Activated B cell treated with CpG ODN at 0.5 μM for 24 hours (primary cell): ENCODE measurements at places on chromosomes 3 and 15.

DNA sequence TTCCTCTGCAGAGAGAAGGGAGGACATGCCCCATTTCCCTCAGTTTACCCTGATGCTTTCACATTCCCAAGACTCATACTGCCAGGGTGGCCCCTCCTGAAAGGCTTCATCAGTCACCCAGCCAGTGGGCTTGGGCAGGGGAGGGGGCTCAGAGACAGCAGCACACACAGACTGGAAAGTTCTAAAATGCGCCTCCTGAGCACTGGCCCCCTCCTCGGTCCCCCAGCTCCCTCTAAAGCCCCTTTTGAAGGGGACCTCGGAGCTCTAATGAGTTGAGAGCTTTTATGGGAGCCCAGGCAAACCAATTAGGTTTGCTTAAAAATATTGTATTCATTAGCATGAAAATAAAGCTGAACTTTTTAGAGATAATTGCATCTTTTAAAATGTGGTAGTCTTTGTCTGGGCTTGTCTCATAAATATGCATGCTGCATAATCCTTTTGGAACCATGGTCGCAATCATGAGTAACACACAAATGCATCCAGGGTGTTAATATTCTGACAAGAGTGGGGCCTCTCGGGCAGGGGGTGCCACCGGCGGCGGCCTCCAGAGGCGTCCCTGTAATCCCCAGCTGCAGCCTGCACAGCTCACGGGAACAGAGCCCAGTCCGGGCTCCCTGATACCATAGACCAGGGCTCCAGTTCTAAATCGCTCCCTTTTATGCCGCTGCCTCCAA, 78.5 kb downstream of the RPLP1 start:
- no peaks in the 10 kb centered on the region for H3K36me3 ChIP-seq
- no peak for DNase-seq
- peaks cover 15% of the 10 kb centered on the region for H3K27me3 ChIP-seq
- no peak overlapping the region for H3K27ac ChIP-seq
- H3K4me1 ChIP-seq: no peaks in the 10 kb centered on the region

- H3K27ac ChIP-seq: no peak overlapping the region
- H3K27me3 ChIP-seq: no peaks in the 10 kb centered on the region
- H3K4me1 ChIP-seq: no peaks in the 10 kb centered on the region
- no peak overlapping the region for H3K4me3 ChIP-seq
- no peaks in the 10 kb centered on the region for H3K36me3 ChIP-seq
These were observed 249.0 kb downstream of the AGBL1 start for GRCh38 chr15:86328658-86329057.

GRCh38 chr15:38090223-38090622, 155.8 kb downstream of the TMCO5A start:
- H3K36me3 ChIP-seq: no peaks in the 10 kb centered on the region
- no peak overlapping the region for H3K27ac ChIP-seq

DNA sequence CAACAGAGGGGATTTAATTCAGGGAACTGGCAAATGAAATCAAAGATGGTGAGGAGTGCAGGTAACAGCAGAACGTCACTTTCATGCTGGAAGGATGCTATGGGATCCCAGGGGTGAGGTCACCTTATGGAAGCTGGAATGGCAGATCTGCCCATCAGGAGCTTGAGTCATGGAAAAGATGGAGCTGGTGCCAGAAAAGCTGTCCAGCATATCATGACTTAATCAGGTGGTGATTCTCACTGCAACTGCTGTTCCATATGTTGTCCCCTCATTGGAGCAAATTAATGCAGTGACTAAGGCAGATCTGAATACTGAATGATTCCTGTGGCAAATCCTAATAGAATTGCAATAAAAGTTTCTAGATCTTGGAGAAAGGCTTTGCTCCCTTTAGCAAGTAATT, 38.4 kb downstream of the HHLA2 start:
- H3K27ac ChIP-seq: no peak overlapping the region
- no peak for DNase-seq
- no peaks in the 10 kb centered on the region for H3K36me3 ChIP-seq
- peaks cover 14% of the 10 kb centered on the region for H3K4me1 ChIP-seq

- no peak overlapping the region for H3K4me3 ChIP-seq
- H3K4me1 ChIP-seq: peaks cover 7% of the 10 kb centered on the region
- H3K36me3 ChIP-seq: no peaks in the 10 kb centered on the region
- peaks cover 10% of the 10 kb centered on the region for H3K27me3 ChIP-seq
- no peak for DNase-seq
These were observed 9.2 kb downstream of the RYR3 start for GRCh38 chr15:33320017-33320416.

DNA sequence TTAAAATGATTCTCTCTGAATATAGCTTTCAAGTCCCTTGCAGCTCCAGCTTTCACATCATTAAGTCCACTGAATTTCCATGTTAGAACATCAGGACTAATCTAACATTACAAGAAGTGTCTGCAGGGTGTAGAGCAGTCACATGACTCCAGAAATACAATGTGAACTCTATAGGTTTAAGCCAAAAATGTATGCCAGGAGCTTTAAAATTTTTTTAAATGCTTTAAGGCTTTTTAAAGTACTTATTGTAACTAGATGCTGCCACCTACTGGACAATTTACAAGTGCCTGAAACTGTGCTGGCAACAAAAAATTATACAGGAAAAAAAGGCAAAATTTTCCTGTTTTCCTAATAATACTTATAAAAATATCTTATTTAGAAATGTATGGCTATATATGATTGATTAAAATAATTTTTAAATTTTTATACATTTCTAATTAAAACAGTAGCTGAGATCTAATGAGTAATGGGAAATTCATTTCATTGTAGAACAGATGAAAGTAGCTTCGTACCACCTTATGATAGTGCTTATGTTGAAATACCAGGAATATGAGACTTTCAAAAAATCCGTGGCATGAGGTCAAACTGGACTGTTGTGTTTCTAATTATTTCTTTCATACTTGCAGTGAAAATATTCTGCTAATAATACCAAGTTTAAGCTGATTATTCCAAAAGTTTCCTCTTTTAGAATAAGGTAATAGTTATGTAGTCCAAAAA, 25.7 kb downstream of the FSIP1 start:
- no peaks in the 10 kb centered on the region for H3K36me3 ChIP-seq
- DNase-seq: no peak
- H3K4me1 ChIP-seq: no peaks in the 10 kb centered on the region
- no peak overlapping the region for H3K27ac ChIP-seq
- no peak overlapping the region for H3K4me3 ChIP-seq
- H3K27me3 ChIP-seq: peaks cover 5% of the 10 kb centered on the region

DNA sequence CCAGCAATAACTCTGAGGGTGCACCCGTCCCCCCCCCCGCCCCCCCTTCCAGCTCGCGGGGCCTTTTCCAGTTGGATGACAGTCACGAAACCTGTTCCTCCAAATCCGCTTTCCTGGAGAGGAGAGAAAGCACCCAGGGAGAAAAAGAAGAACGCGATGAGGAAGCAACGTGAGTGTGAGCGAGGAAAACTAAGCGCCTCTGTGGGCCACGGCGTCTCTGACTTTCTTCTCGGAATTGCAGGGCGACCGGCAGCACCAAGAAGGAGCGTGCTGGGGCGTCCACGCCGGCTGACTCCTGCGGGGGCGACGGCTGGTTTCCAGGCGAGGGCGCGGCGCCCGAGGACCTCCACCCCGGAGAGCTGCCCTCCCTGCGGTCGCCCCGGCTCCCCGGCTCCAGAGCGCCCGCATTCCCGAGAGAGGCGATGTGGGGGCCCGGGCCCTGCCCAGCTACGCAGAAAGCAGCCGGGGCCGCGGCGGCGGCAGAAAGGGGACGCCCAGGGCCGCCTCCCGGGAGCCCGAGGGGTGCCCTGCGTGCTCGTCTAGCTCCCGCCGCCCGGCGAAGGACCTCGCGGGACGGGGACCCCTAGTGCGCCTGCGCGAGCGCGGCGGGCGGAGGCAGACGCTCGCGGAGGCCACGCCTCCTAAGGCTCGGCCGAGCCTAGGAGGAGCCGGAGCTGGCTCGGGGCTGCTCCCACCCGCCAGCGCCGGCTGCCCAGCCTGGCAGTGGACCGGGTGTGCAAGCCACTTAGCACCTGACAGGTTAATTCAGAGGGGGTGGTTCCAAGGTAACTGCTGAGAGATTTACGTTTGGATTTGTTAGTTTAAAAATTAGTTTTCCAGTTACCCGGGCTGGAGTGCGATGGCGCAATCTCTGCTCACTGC, 15.3 kb upstream of the ADIPOQ start:
- peak; percentile 85 for DNase-seq
- peaks cover 47% of the 10 kb centered on the region for H3K27me3 ChIP-seq
- peaks cover 22% of the 10 kb centered on the region for H3K4me1 ChIP-seq
- no peak overlapping the region for H3K27ac ChIP-seq
- no peaks in the 10 kb centered on the region for H3K36me3 ChIP-seq
- H3K4me3 ChIP-seq: peak overlapping the region; percentile 71

DNA sequence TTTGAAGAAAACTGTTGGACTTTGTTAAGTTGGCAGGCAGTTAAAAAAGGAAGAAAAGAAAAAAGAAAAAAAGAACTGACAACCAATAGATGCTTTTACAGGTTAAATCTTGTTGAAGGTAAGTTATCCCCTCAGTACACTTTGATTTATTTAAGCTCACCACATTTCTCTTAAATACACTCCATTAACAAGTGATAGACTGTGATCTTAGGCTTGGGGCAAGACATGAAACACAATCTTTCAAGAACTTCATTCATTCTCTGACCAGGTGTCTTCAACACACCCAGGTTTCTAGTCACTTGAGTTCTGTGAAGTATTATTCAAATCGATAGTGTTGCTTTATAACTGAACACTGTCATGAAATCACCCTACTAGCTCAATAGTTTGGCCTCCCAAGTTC, 751.9 kb downstream of the ROBO1 start:
- H3K27ac ChIP-seq: no peak overlapping the region
- no peak for DNase-seq
- H3K4me3 ChIP-seq: no peak overlapping the region
- peaks cover 6% of the 10 kb centered on the region for H3K27me3 ChIP-seq
- no peaks in the 10 kb centered on the region for H3K36me3 ChIP-seq

DNA sequence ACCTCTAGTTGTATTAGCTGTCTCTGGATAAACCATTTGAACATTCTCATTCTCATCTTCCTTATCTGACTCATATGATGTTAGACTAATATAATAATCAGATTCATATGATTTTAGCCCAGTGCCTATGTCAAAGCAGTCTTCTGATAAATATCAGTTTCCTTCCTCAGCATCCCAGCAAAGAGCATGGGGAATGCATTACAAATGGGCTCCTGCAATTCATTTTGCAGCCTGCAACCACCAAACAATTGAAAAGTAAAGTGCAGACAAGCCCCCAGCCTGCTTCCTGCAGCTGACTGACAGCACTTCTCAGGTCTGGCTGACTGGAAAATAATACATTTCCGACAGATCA, 78.2 kb upstream of the STAC start:
- H3K36me3 ChIP-seq: no peaks in the 10 kb centered on the region
- DNase-seq: no peak
- H3K27ac ChIP-seq: no peak overlapping the region
- H3K4me3 ChIP-seq: no peak overlapping the region

- H3K4me1 ChIP-seq: peaks cover 47% of the 10 kb centered on the region
- H3K27me3 ChIP-seq: no peaks in the 10 kb centered on the region
- no peak for DNase-seq
- no peak overlapping the region for H3K27ac ChIP-seq
These were observed 35.3 kb downstream of the OXNAD1 start for GRCh38 chr3:16300307-16300706.

GRCh38 chr3:158539414-158540014, 31.5 kb upstream of the MLF1 start:
- DNase-seq: no peak
- no peak overlapping the region for H3K27ac ChIP-seq
- H3K4me1 ChIP-seq: no peaks in the 10 kb centered on the region
- H3K4me3 ChIP-seq: no peak overlapping the region
- peaks cover 17% of the 10 kb centered on the region for H3K36me3 ChIP-seq
- no peaks in the 10 kb centered on the region for H3K27me3 ChIP-seq

- no peaks in the 10 kb centered on the region for H3K36me3 ChIP-seq
- H3K27ac ChIP-seq: no peak overlapping the region
- no peak overlapping the region for H3K4me3 ChIP-seq
- peaks cover 6% of the 10 kb centered on the region for H3K27me3 ChIP-seq
These were observed 130.9 kb upstream of the CTDSPL start for GRCh38 chr3:37730825-37731224.

- peaks cover 3% of the 10 kb centered on the region for H3K27me3 ChIP-seq
- peaks cover 1% of the 10 kb centered on the region for H3K4me1 ChIP-seq
These were observed 10.9 kb downstream of the SLC51B start for GRCh38 chr15:65056106-65056505.

DNA sequence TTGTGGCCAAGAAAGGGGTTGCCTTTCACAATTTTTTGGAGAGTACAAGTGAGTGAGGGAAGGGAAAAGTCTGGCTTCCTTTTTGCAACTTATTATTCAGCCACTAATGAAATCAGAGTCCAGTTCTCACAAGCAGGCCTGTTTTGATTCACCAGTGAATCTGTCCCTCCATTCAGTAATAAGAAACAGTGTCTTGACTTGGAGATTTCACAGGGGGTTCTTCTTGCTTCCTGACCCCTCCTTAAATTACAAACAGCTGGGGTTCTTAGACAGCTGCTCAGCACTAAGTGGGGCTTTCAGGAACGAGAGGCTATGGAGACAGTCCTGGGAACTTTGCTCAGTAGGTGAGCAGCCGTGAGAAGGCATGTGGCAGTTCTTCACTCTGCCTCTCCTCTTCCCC, 24.5 kb downstream of the SEMA3G start:
- H3K4me1 ChIP-seq: no peaks in the 10 kb centered on the region
- no peak for DNase-seq
- no peak overlapping the region for H3K27ac ChIP-seq
- H3K27me3 ChIP-seq: no peaks in the 10 kb centered on the region

GRCh38 chr15:92074646-92075045, 221.1 kb downstream of the SLCO3A1 start:
- H3K27me3 ChIP-seq: peaks cover 6% of the 10 kb centered on the region
- H3K27ac ChIP-seq: no peak overlapping the region
- H3K36me3 ChIP-seq: no peaks in the 10 kb centered on the region
- H3K4me1 ChIP-seq: peaks cover 13% of the 10 kb centered on the region

GRCh38 chr3:196012941-196013476, 68.9 kb downstream of the TFRC start:
- H3K4me3 ChIP-seq: no peak overlapping the region
- peaks cover 18% of the 10 kb centered on the region for H3K27me3 ChIP-seq
- DNase-seq: no peak
- H3K4me1 ChIP-seq: no peaks in the 10 kb centered on the region
- no peak overlapping the region for H3K27ac ChIP-seq
- H3K36me3 ChIP-seq: no peaks in the 10 kb centered on the region

DNA sequence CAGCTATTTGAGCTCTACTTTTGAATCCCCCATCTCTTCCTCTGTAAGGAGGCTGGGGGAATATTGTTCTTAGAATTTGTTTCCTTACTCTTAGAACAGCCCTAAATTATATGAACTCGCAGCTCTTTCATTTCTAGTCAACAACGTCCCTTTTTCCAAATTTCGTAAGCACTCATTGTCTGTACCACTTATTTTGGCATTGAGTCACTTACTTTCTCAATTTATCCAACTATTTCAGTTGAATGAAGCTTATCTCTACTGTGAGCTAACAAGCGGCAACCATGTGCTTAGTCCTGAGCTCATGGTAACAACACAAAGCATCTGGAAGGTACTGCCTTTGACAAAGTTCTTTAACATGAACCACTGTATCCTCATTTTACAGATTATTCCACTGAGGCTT, 191.1 kb downstream of the GREM1 start:
- no peaks in the 10 kb centered on the region for H3K36me3 ChIP-seq
- H3K4me1 ChIP-seq: peaks cover 60% of the 10 kb centered on the region
- no peaks in the 10 kb centered on the region for H3K27me3 ChIP-seq
- H3K4me3 ChIP-seq: peak overlapping the region; percentile 66

- H3K4me1 ChIP-seq: no peaks in the 10 kb centered on the region
- H3K36me3 ChIP-seq: no peaks in the 10 kb centered on the region
- no peak for DNase-seq
- H3K27me3 ChIP-seq: no peaks in the 10 kb centered on the region
These were observed 296.7 kb downstream of the PTPRG start for GRCh38 chr3:61858054-61858453.
